ENCODE measurements at places on chromosomes 2 and 18. TPM values are rescaled to one million over a fixed set of nuclear protein-coding genes. Genes with fewer than 3 reads are reported as not detected.

GRCh38 chr2:224887141-224887540, 155.1 kb downstream of the DOCK10 start:
- DNase-seq, result no peak

DNA sequence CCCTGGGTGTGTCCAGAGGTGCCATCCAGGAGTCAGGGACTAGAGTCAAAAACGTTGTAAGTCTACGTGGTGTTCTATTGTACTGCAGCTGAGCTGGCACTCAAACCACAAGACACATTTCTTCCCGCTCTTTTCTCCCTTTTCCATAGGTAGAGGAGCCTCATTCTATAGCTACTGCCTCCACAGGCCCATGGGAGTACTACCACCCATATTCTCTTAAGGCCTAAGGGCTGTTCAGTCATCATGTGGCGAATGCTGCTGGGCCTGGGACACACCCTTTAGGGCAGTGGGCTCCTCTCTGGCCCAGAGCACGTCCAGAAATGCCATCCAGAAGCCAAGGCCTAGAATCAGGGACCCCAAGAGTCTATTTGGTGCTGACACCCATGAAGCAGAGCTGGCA, 1271.7 kb downstream of the CNTNAP5 start:
- DNase-seq, result no peak

DNA sequence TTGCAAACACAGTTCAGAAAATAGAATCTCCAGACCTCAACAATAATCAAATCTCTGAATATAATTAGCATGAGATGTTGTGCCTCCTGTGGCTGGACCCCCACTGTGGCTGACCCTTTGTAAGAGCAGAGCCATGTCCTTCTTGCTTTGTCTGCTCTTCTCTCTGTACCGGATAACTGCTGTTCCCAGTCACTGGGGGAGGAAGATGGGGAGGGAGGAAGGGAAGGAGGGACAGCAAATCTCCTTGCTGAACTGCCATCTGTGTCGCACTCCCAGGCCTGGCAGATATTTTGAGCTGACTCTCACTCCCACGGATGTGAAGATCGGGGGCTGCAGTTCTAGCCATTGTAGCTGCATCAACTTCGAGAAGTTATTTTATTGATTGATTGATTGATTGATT, 319.0 kb upstream of the CXCR4 start:
- DNase-seq, result no peak

GRCh38 chr2:223537115-223537514, 65.0 kb downstream of the SCG2 start:
- no peak for DNase-seq

- DNase-seq, result no peak
Observed at GRCh38 chr18:56727399-56727798, 76.2 kb downstream of the WDR7 start.

- no peak for DNase-seq
Observed at GRCh38 chr2:126059379-126059778, 596.6 kb upstream of the GYPC start.

GRCh38 chr18:59950215-59950944, 50.6 kb downstream of the PMAIP1 start:
- DNase-seq, result no peak

DNA sequence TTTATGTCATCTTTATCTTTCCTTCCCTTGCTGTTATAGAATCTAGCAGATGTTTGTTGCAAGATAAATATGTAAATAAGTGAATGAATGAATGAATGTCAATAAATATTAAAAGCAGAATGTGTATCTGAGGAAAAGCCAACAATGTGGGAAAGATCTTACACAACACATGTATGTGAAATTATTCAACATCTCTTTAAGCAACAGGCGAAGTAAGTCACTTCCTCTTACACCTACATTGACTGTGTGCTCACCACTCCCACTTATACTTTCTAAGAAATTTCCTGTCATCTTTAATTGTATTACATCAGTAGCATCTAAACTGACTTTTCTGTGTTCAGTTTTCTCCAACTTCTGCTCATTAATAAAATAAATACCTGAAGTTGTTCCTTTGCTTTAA, 43.0 kb downstream of the RAD51AP2 start:
- no peak for DNase-seq

DNA sequence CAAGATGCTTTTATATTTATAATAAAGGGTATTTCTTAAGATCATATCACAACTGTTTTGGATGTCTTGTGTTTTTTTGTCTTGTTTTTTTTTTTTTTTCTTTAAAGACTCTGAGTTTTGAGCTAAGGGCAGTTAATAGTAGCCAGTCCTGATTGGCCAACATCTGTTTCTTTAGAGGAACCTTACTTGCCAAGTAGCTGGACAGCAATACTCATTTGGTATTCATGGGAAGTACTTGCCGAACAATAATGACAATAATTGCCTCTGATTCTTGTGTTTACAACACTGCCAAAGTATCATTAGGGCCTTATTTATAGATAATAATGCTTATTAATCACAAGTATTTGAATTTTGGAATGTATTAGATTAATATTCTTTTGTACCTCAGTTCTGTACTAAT, 17.1 kb upstream of the POU3F3 start:
- DNase-seq, result no peak

- no peak for DNase-seq
Observed at GRCh38 chr18:74731097-74731496, 133.4 kb downstream of the ZNF407 start.

RFTN2 gene
- total RNA-seq, result 22.6 TPM

DNA sequence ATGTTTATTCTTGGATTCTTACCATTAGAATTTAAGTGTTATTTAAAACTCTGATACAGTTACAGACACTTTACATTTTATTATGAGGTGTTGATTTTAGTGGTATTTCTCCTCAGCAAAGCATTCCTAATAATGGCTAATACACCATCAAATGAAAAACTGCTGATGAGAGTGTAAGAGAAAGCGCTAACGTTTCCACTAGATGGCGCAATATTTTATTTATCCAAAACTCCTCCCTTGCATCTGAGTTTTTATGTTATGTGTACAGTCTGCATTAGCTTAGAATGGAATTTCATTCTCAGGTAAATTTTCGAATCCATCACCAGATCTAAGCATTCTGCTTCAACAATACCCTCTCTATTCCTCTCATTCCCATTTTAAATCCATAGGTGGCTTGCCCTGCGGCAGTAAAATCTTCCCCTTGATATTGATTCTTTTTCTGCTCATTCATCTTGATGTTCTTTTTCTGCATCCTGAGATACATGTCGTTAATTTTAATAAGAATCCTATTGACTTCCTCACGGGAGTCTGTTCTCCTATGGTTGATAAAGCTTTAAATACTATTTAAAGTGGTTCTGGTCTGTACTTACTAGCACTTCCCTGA, 53.9 kb downstream of the PRKRA start:
- DNase-seq, result peak; percentile 66

DNA sequence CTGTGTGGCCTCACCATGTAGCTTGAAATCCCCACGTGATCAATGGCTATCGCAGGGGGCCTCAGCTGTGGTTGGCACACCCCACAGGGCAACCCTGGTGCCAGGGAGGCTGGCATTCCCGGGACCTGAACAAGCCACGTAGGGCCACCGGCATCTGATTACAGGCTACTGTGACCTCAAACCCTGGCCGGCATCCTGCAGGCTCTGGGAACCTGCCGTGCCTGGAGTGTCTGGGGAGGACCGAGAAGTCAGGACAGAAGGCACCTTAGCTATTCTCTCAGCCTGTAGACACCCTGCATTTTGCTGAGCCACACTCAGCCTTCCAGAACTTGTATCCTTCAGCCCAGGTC, 213.0 kb downstream of the GLI2 start:
- no peak for DNase-seq

DNA sequence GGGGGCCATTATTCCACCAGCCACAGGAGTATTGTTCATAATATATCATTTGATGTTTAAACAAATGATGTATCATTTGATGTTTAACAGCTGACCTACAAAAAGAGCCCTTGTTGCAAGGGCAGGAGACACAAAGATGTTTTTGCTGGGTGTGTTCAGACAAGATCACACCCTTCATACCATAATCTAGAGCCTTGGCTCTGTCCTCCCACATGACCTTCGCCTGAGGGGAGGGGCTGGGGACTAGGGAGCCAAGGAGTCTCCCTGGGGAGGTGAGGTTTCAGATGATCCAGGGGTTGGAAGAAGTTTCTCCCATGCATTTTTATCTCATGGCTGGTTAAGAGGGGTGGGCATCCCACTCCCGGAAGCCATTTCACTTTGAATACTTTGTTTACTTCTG, 33.5 kb downstream of the CDC42EP3 start:
- DNase-seq, result no peak

DNA sequence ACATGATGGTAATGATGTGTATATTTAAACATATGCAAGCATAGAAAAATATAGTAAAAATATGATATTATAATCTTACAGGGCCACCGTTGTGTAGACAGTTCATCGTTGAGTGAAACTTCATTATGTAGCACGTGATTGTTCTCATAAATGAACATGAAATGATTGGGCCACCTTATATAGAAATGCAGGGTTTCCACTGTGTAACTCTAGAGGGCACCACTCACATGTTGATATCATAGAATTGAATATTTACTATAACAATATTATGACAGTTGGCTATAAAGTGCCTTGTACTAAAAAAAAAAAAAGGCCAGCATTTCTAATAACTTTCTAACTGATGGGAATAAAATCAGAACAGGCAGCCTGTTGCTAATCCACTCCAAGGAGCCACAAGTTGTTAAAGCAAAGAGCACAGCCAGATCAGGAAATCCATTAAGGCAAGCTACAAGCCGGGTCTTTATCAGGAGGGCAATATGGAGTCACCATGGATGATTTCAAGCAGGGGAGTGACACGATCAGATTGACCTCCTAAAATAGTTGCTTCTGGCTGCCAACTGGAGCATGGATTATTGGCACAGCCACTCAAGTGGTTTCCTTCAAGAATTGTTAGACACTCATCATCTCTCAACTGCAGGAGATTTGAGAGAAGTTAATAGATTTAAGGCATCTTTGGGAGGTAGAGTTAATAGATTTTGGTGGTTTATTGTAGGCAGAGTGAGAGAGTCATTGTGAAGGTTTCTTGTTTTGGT, 16.7 kb downstream of the IL1F10 start:
- DNase-seq, result no peak

DNA sequence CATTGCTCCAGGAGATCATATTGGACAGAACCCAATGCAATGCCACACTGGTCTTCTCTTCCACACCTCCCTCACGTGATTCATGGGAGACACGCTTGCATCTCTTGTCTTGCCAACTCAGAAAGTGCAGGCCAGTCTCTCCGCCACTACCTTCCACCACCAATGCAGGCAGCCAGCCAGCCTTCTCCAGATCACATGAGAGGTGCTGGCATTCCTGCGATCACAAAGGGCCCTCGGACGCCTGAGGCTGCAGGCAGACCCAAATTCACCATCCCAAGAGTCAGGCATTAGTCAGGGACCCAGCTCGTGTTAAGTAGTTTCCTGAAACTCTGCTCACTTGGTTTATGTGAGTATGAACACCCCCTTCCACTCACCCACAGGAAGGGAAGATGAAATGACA, 437.0 kb upstream of the ETAA1 start:
- DNase-seq, result no peak

DNA sequence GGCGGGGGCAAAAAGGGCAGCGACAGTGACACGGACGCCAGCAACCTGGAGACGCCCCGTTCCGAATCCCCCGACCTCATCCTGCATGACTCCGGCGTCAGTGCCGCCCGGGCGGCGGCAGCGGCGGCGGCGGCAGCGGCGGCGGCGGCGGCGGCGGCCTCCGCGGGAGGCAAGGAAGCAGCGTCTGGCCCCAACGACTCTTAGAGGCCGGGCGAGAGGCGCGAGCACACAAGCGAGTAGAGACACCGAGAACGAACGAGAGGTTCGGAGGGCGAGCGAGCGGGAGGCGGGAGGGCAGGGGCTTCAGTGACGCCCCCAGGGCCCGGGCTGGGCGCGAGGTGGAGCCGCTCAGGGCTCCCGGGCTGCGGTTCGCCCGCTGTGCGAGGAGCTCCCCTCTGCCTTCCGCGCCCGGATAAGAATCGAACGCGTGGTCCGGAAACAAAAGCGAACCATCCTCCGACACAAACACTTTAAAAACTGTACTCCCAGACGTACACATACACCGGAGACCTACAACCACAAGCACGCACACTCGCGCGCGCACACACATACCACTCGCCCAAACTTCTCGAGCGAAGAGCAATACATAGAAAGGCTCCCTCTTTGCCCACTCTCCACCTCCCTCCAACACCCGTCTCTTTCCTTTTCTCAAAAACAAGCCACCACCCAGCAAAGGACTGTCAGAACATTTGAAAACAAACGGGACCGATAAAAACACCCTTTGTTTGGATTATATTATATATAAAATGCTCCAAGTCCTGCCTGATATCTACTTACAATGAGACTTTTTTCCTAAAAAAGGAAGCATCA, 2.8 kb downstream of the SP9 start:
- peak; percentile 59 for DNase-seq

- no peak for DNase-seq
Observed at GRCh38 chr2:17627434-17627833, 86.9 kb downstream of the VSNL1 start.

DNA sequence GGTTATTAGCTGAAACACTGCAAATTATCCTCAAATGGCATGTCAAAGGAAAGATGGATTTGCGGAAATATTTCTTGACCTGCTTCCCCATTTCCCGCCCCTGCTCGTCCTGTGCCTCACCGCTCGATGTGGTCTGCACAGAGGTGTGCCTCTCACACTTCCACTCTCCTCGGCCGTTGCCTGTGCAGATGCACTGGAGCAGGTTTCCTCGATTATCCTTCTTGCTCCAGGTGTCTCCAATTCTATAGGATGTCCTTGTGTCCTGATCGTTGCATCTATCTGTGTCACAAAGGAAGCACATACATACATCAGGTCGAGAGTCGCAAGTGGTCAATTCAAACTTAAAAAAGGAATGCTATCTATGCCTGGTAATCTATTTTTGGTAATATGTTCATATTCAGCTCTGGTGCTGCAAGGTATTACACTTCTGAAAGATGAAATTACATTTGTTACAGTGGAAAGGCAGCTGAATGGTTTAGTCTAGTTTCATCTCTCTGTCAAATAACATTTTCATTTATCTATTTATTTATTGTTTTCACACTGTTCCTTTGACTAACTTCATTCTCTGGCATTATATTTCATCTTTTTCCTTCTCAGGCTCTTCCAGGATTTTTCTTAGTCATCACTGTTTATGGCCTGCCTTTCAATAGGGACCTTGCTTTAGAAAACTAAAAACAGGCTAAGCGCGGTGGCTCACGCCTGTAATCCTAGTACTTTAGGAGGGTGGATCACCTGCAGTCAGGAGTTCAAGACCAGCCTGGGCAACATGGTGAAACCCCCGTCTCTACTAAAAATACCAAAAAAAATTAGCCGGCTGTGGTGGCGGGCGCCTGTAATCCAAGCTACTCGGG, 7.6 kb downstream of the FN1 start:
- no peak for DNase-seq

DNA sequence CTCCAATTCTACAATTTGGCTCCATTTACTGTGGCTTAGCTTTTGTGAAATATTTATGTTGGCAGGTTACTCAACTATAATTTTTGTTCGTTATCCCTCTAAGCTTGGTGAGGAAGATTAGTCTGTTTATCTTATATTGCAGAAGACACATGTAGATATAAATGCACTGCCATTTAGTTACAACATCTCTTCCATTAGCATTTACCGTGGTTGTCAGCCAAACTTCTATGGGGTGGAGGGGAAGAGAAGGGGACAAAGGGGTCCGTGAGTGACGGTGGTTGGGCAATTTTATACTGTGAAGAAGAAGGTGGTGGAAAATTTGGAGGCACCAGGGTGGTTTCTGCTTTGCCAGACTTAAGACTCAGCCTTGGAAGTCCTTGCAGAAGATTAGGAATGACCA, 117.6 kb upstream of the CXCR4 start:
- no peak for DNase-seq
